Stimulated activated effector memory CD8-positive, alpha-beta T cell treated with anti-CD3 and anti-CD28 coated beads, Interleukin-12 subunit alpha, Interleukin-12 subunit beta, amount 100 ng/mL, for 72 hours (primary cell): ENCODE measurements at places on chromosomes 6 and 20.

GRCh38 chr20:18007534-18008292 lies 38.9 kb downstream of the MGME1 start:
- no peak for DNase-seq

DNA sequence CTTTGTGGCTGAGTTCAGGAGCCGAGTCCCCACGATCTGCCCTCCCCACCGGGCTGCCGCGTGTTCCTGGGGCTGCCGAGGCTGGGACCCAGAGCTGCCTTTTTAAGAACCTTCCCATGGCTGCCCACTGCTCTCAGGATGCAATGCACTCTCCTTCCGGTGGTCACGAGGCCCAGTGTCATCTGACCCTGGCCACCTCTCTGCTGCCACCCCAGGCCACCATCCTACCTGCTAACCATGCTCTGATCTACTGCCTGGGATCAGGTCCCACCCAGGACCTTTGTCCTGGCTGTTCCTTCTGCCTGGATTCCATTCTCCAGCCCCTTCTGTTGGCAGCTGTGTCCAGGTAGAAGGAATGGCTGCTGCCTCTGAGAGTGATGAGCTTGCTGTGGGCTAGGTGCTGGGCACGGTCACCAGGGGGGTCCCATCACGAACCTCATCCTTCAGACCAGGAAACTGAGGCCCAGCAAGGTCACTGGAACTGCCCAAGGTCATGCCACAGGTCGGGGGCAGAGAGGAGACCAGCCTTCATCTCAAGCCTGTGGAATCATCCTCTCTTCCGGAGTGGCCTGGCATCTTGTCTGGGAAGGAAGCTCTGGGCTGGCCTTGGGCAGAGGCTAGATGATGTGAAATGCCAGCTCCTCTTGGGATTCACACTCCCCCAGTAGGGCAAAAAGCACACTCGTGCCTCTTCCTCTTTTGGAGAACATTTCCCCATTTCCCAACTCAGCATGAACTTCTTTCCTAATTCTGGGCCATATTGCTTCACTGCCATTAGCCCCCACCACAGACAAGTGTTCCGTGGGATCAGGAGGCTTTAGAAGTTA lies 20.5 kb downstream of the PCK1 start:
- no peak for DNase-seq

GRCh38 chr20:45374966-45375365 lies 3.2 kb downstream of the TP53TG5 start:
- DNase-seq: peak; percentile 45

- DNase-seq: no peak
Observed at GRCh38 chr6:148885136-148885865, 138.5 kb downstream of the UST start.

- DNase-seq: no peak
Observed at GRCh38 chr6:1987640-1988039, 257.8 kb downstream of the GMDS start.

DNA sequence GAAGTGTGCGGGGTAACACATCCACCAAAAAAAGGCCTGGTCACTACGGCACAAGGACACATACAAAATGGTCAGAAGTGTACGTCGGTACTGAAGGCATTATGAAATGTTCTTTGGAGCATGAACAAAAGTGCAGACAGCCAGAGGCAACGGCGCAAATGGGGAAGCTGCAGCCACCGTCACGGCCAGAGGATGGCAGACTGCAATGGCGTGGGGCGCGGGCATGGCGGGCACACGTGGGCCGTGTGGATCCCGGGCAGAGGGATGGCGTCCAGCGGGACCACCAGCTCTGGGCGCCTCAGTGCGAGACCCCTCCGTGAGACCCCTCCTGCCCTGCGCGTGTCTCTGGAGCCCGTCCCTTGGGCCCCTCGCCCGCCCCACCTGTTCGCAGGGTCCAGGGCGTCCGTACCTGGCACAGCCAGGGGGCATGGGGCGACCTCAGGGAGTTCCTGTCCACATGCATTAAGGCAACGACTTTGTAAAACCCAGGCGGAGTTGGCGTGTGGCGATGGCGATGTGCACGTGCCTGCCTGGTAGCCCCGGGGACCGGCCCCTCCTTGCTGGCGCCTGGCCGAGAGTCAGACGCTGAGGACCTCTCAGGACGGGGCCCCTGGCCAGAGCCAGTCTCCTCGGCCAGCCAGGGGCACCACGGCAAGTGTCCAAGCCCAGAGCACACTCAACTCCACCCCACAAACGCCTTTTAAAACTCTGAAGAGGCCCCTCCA lies 39.5 kb upstream of the CHRNA4 start:
- DNase-seq: no peak

GRCh38 chr6:86331265-86331840 lies 606.0 kb upstream of the HTR1E start:
- no peak for DNase-seq

DNA sequence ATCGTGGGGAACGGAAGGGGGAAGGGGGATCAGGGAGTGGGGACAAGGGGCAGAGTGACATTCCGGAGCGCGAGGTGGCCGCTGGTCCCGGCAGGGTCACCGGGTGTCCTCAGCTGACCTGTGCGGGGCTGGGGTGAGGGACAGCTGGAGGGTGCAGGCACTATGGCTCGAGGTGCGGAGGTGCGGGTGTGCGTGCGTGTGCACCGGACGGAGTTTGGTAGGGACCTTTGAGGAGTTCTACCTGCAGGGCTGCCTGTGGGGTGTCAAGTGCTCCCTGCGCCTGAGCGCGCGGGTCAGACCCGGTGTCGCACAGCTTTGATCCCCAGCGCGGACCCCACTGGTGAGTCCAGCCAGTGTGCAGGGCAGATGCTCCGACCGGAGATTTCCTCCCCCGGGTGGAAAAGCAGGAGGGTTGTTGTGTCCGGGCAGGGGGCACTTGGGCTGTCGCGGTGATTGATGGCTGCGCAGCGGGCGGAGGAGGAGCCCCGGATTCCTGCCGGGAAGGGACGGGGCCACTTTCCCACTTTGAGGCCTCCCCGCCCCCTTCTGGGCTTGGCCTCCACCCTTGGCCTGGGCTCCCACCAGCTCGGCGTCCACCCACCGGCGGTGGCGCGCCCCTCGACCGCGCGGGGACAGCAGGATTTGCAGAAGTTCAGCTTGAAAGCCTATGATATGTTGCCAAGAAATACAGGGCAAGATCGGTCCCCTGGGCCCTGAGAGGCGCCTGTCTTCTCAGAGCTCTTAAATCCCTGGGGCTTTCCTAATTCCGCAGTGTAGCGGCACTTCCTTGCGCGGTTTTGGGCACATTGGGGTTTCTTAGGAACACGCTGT lies 658 bp downstream of the RIN2 start:
- DNase-seq: no peak

- no peak for DNase-seq
Observed at GRCh38 chr20:48107560-48107959, 322.3 kb upstream of the SULF2 start.

- no peak for DNase-seq
Observed at GRCh38 chr20:50743087-50743486, 11.7 kb downstream of the PARD6B start.

- no peak for DNase-seq
Observed at GRCh38 chr20:63941282-63942081, 14.7 kb downstream of the UCKL1 start.

DNA sequence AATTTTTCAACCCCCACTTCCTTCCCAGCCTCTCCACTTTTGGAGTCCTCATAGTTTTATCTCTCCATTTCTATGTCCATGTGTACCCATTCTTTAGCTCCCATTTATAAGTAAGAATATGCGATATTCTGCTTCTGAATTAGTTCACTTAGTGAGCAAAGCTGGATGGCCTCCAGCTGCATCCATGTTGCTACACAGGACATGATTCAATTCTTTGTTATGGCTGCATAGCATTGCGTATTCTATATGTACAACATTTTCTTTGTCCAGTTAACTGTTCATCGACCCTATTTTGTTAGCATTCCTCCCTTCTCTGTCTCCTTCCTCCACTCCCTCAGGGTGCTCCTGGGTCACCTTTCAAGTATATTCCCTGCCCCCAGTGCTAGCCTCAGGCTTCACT lies 210.0 kb upstream of the SSTR4 start:
- DNase-seq: no peak

DNA sequence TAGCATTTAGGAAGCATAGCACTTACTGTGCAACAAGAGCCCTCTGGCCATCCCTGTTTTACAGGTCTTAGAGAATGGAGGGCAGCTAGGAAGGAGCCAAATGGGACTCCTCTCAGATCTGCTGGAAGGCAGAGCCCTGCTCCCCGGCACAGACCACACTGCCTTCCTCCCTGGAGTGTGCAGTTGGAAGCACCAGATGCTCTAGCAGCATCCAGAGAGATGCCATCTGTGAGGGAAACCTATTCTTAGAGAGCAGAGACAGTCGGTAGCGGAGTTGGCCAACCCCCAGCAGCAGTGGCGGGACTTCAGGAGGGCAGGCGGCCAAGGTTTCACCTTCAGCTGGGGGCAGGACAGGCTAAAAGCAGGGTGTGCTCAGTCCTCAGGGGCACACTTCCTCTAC lies 16.7 kb upstream of the E2F1 start:
- no peak for DNase-seq

GRCh38 chr6:11911538-11911937 lies 100.6 kb upstream of the HIVEP1 start:
- DNase-seq: no peak

- DNase-seq: no peak
Observed at GRCh38 chr6:351867-352289, 39.7 kb upstream of the IRF4 start.

GRCh38 chr20:59599941-59600340 lies 4.4 kb upstream of the PHACTR3 start:
- no peak for DNase-seq

DNA sequence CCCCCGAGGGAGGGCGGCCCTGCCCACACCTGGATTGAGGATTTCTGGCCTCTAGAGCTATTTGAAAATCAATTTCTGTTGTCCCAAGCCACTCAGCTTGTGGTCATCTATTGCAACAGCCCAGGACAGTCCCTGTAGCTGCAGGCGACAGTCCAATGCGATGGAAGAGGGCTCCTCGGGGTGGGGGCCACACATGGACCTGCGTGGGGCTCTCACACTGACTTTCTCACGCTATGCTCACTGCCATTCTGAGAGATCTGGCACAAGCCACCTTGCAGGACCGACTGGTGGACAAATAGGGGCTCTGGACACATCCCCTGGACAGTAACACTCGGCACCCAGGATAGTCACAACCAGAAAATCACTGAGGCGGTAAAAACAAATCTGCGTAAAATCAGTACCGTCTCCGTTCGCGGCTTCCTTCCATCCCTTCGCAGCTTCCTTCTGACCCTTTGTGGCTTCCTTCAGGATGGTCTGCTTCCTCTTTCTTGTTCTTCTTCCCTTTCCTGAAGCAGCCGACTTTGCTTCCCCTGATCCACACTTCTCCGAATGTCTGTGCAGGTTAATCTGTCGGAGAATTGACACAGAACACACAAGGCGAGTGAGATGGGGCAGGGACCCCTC lies 21.8 kb downstream of the CTCFL start:
- DNase-seq: no peak

DNA sequence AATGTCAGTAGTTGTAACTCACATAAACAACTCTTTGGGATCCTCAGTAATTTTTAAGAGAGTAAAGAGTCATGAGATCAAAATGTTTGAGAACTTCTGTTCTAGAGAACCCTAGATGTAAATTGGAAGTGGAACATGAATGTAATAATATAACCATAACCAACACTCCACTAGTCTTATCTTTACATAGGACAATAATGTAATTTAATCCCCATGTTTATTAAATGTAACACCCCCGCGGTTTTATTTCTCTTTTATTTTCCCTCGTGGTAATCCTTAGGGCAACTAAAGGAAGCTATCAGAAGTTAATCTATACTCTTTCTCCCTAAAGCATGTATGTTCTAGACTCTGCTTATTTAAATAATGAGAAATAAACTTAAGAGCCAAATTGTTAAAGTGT lies 54.4 kb downstream of the ZNF292 start:
- no peak for DNase-seq

- DNase-seq: no peak
Observed at GRCh38 chr6:19041906-19042305, 654.8 kb downstream of the RNF144B start.

DNA sequence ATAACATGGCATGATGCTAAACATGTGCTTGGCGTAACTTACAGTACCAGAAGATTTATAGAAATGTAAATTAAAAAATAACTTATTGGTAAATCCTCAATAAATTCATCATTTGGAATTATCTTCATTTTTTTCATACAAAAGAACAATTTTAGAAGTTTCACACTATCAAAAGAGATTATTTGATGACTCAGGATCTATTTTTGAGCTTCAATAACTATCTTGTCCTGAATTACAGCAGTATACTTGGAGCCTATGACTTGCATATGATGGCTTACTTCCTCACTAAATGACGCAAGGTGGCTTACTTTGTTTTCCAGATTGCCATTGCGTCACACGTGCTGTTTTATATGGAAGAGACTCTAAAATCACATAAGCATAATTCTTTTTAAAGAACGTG lies 49.2 kb downstream of the KHDRBS2 start:
- no peak for DNase-seq

- no peak for DNase-seq
Observed at GRCh38 chr20:36493051-36493800, 48.1 kb upstream of the MYL9 start.

GRCh38 chr20:6184086-6184485 lies 61.3 kb upstream of the FERMT1 start:
- DNase-seq: no peak

GRCh38 chr6:20409427-20409971 lies 7.8 kb downstream of the E2F3 start:
- DNase-seq: no peak

DNA sequence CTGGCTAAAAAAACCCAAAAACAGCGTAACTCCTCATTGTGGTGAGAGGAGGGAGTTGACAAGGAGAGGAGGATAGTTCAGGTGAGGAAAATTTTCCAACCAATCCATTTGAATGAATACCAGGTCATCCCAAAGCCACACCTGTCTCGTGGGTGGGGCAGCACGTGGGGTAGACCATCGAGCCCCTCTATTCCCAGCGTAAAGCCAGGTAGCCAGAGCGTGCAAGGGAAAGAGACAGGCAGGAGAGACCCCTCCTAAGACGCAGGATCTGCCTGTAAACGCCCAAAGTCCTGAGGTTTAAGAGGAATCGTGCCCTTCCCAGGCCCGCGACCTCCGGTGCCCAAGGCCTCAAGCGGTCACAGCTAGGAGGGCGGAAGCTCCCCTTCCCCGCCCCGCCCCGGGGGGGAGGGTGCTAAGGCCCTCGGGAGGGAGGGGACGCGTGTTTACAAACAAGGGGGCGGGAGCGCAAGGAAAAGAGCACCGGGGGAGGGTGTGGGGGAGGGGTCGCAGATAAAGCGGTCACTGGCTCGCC lies 712 bp downstream of the RXRB start:
- no peak for DNase-seq

GRCh38 chr20:19974630-19975435 lies 42.3 kb upstream of the NAA20 start:
- no peak for DNase-seq

GRCh38 chr20:32828029-32828680 lies 8.4 kb downstream of the MAPRE1 start:
- no peak for DNase-seq

GRCh38 chr6:111239461-111239860 lies 152.2 kb downstream of the SLC16A10 start:
- DNase-seq: no peak

- DNase-seq: no peak
Observed at GRCh38 chr6:41824571-41825569, 37.4 kb downstream of the TOMM6 start.

- no peak for DNase-seq
Observed at GRCh38 chr6:134318236-134318973, 493 bp upstream of the SGK1 start.

GRCh38 chr6:167973148-167973885 lies 24.2 kb upstream of the KIF25 start:
- DNase-seq: no peak
